Nasal cavity respiratory epithelium epithelial cell of viscerocranial mucosa (primary cell): ENCODE measurements at places on chromosomes 2 and 18. TPM values are rescaled to one million over a fixed set of nuclear protein-coding genes. Genes with fewer than 3 reads are reported as not detected.

SNRNP27 gene
- total RNA-seq, result 36.9 and 37.9 TPM in 2 replicates

DARS1 gene
- 80.3 and 142 TPM in 2 replicates for total RNA-seq

IL1RN gene
- 53.7 and 106 TPM in 2 replicates for total RNA-seq

CHRND gene
- total RNA-seq, result not detected in 2 replicates

HRH4 gene
- total RNA-seq, result 0.21 and 0.34 TPM in 2 replicates

KRTCAP3 gene
- total RNA-seq, result 13.3 and 13.9 TPM in 2 replicates

ABCG5 gene
- total RNA-seq, result not detected in 2 replicates

BIN1 gene
- total RNA-seq, result 9.6 and 20.8 TPM in 2 replicates

SLC9A4 gene
- total RNA-seq, result 0.07 TPM in 1 of 2 replicates, not detected in the other

KCTD18 gene
- 28.5 and 30.4 TPM in 2 replicates for total RNA-seq

DUSP2 gene
- total RNA-seq, result 6.2 and 13.0 TPM in 2 replicates

MGAT4A gene
- total RNA-seq, result 4.1 and 6.8 TPM in 2 replicates

ANKRD30B gene
- total RNA-seq, result not detected in 2 replicates

REG3A gene
- not detected in 2 replicates for total RNA-seq

CXCR1 gene
- not detected in 2 replicates for total RNA-seq

OTOS gene
- not detected in 2 replicates for total RNA-seq

MFSD2B gene
- total RNA-seq, result 0.07 TPM in 1 of 2 replicates, not detected in the other

PDCD1 gene
- not detected in 2 replicates for total RNA-seq

MFSD6 gene
- 31.0 and 55.0 TPM in 2 replicates for total RNA-seq

TANK gene
- 77.9 and 115 TPM in 2 replicates for total RNA-seq

TRABD2A gene
- total RNA-seq, result 1.00 and 1.4 TPM in 2 replicates

SMYD1 gene
- not detected in 2 replicates for total RNA-seq

RUFY4 gene
- total RNA-seq, result not detected in 2 replicates

ASAP2 gene
- total RNA-seq, result 25.6 and 33.1 TPM in 2 replicates

GALR1 gene
- total RNA-seq, result not detected in 2 replicates

CDH19 gene
- under 0.01 TPM in 1 of 2 replicates, not detected in the other for total RNA-seq

CCL20 gene
- total RNA-seq, result 2.1 and 33.9 TPM in 2 replicates

DSG4 gene
- under 0.01 TPM in 1 of 2 replicates, not detected in the other for total RNA-seq

MROH2A gene
- not detected in 2 replicates for total RNA-seq
